ENCODE measurements at places on chromosomes 5 and 9.

- H3K4me3 ChIP-seq = no peak overlapping the region
- no peak for DNase-seq
- H3K27ac ChIP-seq = peak overlapping the region; percentile 58
- peaks cover 3% of the 10 kb centered on the region for H3K27me3 ChIP-seq
These were observed 272.9 kb upstream of the PTGER4 start for GRCh38 chr5:40406741-40407211.

- H3K4me3 ChIP-seq = no peak overlapping the region
- H3K36me3 ChIP-seq = peaks cover 11% of the 10 kb centered on the region
- H3K27me3 ChIP-seq = no peaks in the 10 kb centered on the region
- peak overlapping the region; percentile 4 for H3K27ac ChIP-seq
- peaks cover 15% of the 10 kb centered on the region for H3K4me1 ChIP-seq
- DNase-seq = peak; percentile 52
These were observed 27.5 kb downstream of the FSD1L start for GRCh38 chr9:105475302-105475701.

GRCh38 chr5:174624733-174625522, 99.5 kb upstream of the MSX2 start:
- no peaks in the 10 kb centered on the region for H3K4me1 ChIP-seq
- peaks cover 14% of the 10 kb centered on the region for H3K36me3 ChIP-seq

- H3K4me3 ChIP-seq = no peak overlapping the region
- H3K27ac ChIP-seq = no peak overlapping the region
- no peak for DNase-seq
- no peaks in the 10 kb centered on the region for H3K4me1 ChIP-seq
- H3K27me3 ChIP-seq = no peaks in the 10 kb centered on the region
These were observed 183.2 kb upstream of the TUSC1 start for GRCh38 chr9:25861421-25861820.

GRCh38 chr5:32126691-32127090, 47.4 kb downstream of the GOLPH3 start:
- H3K27ac ChIP-seq = peak overlapping the region; percentile 32
- H3K27me3 ChIP-seq = no peaks in the 10 kb centered on the region
- DNase-seq = peak; percentile 46
- no peak overlapping the region for H3K4me3 ChIP-seq
- peaks cover 40% of the 10 kb centered on the region for H3K36me3 ChIP-seq
- peaks cover 48% of the 10 kb centered on the region for H3K4me1 ChIP-seq

- peaks cover 32% of the 10 kb centered on the region for H3K4me1 ChIP-seq
- H3K4me3 ChIP-seq = peak overlapping the region; percentile 86
- H3K36me3 ChIP-seq = no peaks in the 10 kb centered on the region
- DNase-seq = peak; percentile 71
These were observed 15.9 kb upstream of the C5orf47 start for GRCh38 chr5:173972925-173973615.
